Esophagus muscularis mucosa (tissue), 4 donors: ENCODE measurements at places on chromosomes 12 and 14. TPM values are rescaled to one million over a fixed set of nuclear protein-coding genes. Genes with fewer than 3 reads are reported as not detected.
A peak's percentile ranks its signal among the peaks of the same experiment; 100 is the strongest.

DNA sequence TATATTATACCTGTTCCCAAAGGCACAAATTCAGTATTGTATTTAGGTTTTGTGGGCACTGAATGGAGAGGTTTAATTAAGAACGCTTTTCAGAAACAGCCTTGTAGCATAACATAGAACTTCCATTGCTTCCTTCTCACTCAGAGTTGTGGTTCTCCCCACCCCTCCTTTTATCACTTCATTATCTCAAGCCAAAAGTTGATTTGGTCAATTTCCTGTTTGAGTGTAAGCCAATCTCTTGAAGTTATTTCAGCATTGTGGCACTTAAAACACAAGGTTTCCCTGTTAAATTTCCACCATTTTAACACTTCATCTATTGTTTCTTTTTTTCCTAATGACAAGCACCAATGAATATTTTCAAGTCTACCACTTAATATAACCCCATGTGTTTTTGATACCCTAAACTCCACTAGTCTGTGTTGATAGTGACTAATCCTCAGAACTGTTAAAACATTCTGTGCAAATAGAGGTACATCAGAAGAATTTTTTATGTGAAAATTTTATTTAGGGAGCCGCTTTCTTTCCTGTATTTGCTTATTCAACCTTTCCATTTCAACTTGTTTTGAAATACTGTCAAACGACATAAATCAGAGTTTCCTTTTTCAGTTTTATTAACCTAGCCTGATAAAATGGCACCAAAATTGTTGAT is 340.1 kb downstream of the BCAT1 start:
- no peak for DNase-seq
- H3K4me1 ChIP-seq: no peaks in the 10 kb centered on the region
- no peak overlapping the region for H3K4me3 ChIP-seq
- no peaks in the 10 kb centered on the region for H3K36me3 ChIP-seq

DNA sequence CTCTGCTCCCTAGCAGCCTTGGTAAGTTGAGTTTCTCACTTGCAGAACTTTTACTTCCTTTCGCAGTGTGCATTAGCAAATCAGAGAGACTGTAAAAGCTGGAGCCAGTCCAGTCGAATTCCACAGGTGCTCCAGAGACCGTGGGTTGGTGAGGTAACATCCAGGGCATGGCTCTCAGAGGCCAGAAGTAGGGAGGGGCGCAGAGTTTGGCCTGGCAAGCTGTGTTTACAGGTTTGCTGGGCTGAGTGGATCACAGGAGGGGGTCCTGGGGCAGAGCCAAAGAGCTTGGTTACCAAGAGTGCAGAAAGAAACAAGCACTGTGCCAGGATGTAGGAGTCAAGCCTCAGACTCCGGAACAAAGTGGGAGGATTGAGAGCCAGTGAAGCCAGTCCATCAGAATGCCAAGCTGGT is 10.2 kb upstream of the BHLHE41 start:
- DNase-seq: no peak
- peaks cover 11% of the 10 kb centered on the region for H3K4me1 ChIP-seq
- no peak overlapping the region for H3K4me3 ChIP-seq
- H3K36me3 ChIP-seq: no peaks in the 10 kb centered on the region
- no peak overlapping the region for H3K27ac ChIP-seq

GRCh38 chr14:94368956-94369355 is 19.4 kb downstream of the SERPINA1 start:
- H3K27me3 ChIP-seq: no peaks in the 10 kb centered on the region
- no peaks in the 10 kb centered on the region for H3K4me1 ChIP-seq
- no peak overlapping the region for H3K27ac ChIP-seq
- H3K4me3 ChIP-seq: no peak overlapping the region
- no peak for DNase-seq

DNA sequence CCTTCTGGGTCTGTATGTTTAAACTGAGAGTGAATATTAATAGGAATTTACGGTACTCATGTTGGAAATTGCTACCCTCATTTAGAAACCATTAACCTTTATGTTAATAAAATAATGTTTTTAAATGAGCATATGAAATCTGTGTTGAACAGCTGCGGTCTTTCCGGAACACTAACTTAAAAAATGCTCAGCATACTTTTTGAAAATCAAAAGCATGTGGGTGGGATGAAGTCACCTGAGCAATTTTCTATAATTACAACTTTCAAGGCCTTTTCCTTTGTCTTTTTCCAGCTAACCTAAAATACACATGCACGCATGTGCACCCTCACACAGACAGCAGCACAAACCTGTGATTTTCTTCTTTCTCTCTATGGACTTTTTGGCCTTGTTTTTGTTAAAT is 39.8 kb downstream of the BORCS5 start:
- H3K27ac ChIP-seq: no peak overlapping the region
- no peaks in the 10 kb centered on the region for H3K27me3 ChIP-seq
- H3K4me1 ChIP-seq: no peaks in the 10 kb centered on the region
- H3K36me3 ChIP-seq: no peaks in the 10 kb centered on the region
- no peak overlapping the region for H3K4me3 ChIP-seq

- peaks cover 3% of the 10 kb centered on the region for H3K36me3 ChIP-seq
- no peaks in the 10 kb centered on the region for H3K27me3 ChIP-seq
- no peak overlapping the region for H3K4me3 ChIP-seq
- no peak for DNase-seq
- H3K4me1 ChIP-seq: peaks cover 8% of the 10 kb centered on the region
- H3K27ac ChIP-seq: no peak overlapping the region
Observed at GRCh38 chr12:6062757-6063735, 61.4 kb downstream of the VWF start.

DNA sequence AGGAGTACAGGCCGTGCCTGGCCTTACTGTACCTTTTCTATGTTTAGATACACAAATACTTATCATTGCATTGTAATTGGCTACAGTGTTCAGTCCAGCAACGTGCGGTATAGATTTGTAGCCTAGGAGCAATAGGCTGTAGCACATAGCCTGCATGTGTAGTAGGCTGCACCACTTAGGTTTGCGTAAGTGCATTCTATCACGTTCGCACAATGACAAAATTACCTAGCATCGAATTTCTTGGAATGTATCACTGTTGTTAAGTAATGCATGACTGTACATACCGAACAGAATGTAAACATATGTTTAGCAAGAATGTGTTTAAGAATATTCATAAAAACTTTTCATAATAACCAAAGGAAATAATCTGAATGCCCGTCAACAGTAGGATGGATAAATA is 31.9 kb downstream of the VRTN start:
- DNase-seq: no peak
- H3K4me3 ChIP-seq: no peak overlapping the region
- H3K27me3 ChIP-seq: no peaks in the 10 kb centered on the region
- no peaks in the 10 kb centered on the region for H3K4me1 ChIP-seq
- no peak overlapping the region for H3K27ac ChIP-seq

- H3K4me1 ChIP-seq: peaks cover 13% of the 10 kb centered on the region
- H3K27me3 ChIP-seq: no peaks in the 10 kb centered on the region
Observed at GRCh38 chr14:50954811-50955372, 10.6 kb upstream of the PYGL start.

- H3K27ac ChIP-seq: no peak overlapping the region
- no peak overlapping the region for H3K4me3 ChIP-seq
- H3K4me1 ChIP-seq: peaks cover 20% of the 10 kb centered on the region
- DNase-seq: no peak
Observed at GRCh38 chr12:116959845-116960514, 49.2 kb downstream of the FBXW8 start.

DNA sequence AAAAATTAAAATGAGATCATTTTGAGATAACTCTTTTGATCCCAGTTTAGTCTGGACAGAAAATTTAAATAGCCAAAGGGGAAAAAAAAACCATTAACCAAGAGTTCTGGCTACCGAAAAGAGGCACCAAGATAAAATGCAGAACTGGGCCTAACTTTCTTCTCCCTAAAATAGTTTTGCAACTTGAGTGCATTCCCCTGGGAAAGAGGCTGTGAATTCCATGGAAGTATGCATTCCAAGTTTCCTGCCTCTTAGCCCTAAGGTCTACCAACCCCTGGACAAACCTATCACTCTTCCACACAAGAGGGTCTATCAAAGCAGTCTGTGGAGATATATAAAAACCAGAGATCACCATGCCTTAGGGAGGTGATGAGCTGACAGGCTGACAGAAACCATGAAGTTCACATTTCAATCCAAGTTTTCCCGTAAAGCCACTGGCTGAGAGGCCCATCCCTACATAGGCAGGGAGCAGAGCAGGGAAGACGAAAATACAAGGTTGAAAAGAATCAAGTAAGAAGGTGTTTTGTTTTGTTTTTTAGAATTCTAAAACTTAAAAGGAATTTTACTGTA is 33.8 kb downstream of the DCP1B start:
- H3K4me3 ChIP-seq: no peak overlapping the region
- peaks cover 78% of the 10 kb centered on the region for H3K4me1 ChIP-seq
- H3K27me3 ChIP-seq: no peaks in the 10 kb centered on the region
- H3K27ac ChIP-seq: peak overlapping the region; percentile 90
- H3K36me3 ChIP-seq: peaks cover 1% of the 10 kb centered on the region

- H3K4me1 ChIP-seq: no peaks in the 10 kb centered on the region
- peaks cover 4% of the 10 kb centered on the region for H3K36me3 ChIP-seq
- no peak for DNase-seq
- no peak overlapping the region for H3K4me3 ChIP-seq
Observed at GRCh38 chr12:32005496-32006125, 46.4 kb downstream of the RESF1 start.

DNA sequence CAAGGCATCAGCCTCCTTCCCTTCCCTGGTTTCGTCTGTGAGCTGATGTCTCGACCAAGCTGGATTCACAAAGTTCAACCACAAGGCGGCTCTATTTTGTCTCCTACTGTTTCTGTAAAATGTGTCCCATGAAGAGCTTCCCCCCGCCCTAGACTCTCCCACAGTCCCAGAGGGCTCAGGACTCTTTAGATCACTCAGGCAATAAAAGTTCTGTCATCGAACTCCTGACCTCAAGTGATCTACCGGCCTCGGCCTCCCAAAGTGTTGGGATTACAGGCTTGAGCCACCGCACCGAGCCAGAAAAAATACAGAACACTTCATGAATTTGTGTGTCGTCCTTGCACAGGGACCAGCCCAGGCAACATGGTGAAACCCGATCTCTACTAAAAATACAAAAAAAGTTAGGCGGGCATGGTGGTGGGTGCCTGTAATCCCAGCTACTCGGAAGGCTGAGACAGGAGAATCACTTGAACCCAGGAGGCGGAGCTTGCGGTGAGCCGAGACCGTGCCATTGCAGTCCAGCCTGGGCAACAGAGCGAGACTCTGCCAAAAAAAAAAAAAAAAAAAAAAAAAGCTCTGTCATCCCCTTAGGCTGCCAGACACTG is 149.4 kb downstream of the BCL11B start:
- peaks cover 42% of the 10 kb centered on the region for H3K27me3 ChIP-seq
- DNase-seq: peak; percentile 47
- no peak overlapping the region for H3K27ac ChIP-seq
- no peak overlapping the region for H3K4me3 ChIP-seq
- no peaks in the 10 kb centered on the region for H3K36me3 ChIP-seq

DNA sequence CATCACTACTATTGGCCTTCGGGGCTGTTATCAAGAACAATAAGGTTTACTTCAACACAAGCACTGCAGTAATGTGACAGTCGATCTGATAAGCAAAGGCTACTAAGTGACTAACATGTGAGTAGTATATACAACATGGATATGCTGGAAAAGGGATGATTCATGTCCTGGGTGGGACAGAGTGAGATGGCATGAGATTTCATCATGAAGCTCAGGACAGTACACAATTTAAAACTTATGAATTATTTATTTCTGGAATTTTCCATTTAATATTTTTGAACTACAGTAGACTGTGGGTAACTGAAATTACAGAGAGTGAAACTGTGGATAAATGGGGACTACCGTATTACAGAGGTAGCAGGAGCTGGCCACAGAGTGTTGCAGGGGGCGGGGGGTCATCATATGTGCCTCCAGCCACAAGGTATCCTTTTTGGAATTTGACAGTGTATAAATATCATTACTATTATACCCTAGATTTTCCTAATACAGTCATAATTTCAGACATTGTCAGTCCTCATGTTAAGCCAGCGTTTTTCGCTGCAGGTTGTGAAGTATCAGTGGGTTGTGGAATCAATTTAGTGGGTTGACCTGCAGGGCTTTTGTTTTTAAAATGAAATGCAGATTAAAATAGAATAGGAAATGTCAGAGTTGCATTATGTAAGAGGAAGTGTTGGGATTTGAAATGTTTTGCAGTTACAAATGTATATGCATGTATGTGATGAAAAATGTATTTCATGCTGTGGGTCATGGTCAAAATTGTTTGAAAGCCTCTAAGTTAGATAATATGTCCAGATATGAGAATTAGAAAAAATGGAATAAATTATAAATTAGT is 148.0 kb upstream of the NUDT4 start:
- no peaks in the 10 kb centered on the region for H3K27me3 ChIP-seq
- H3K4me3 ChIP-seq: no peak overlapping the region
- H3K4me1 ChIP-seq: no peaks in the 10 kb centered on the region
- H3K27ac ChIP-seq: no peak overlapping the region
- DNase-seq: no peak

DNA sequence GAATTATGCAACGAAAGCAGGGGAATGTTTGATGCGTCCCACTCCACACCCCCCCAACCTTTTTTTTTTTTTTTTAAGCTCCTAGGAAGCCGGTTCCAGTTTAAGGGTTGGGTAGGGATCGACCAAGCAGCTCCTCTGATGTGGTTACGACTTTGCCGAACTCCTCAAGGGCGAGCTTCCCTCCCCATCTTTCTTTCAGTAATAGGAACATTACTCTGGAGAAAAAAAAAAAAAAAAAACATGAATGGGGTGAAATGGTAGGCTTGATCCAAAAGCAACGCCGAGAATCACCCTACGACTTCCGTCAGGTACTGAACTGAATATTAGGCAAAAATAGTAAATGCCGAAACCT is 9.6 kb downstream of the BMP4 start:
- peaks cover 16% of the 10 kb centered on the region for H3K4me1 ChIP-seq
- no peak for DNase-seq
- no peaks in the 10 kb centered on the region for H3K36me3 ChIP-seq
- H3K27me3 ChIP-seq: peaks cover 79% of the 10 kb centered on the region
- peak overlapping the region; percentile 38 for H3K4me3 ChIP-seq

DNA sequence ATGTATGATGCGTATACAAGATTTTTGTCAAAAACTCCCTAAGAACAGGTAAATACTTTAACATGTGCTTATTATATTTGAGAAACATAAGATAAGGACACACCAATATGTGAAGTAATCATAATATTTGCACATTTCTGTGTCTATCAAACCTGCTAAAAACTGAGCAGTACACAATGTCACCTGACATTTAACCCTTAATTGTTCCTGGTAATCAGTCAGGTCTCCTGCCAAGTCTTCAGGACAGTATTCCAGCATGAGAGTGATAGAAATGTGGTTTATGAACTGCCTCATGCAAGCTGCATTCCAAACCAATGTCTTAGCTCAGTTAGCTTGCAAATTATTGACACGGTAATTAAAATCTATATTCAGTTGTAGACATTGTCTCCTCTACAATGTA is 4.2 kb downstream of the SOX5 start:
- H3K4me1 ChIP-seq: peaks cover 16% of the 10 kb centered on the region
- peaks cover 9% of the 10 kb centered on the region for H3K27me3 ChIP-seq
- H3K27ac ChIP-seq: no peak overlapping the region
- H3K4me3 ChIP-seq: no peak overlapping the region
- H3K36me3 ChIP-seq: no peaks in the 10 kb centered on the region
- no peak for DNase-seq

The PPP1R13B gene
- total RNA-seq: 24.9 TPM

The RNF41 gene
- total RNA-seq: 104 TPM

The TOMM20L gene
- not detected for total RNA-seq

The POLE gene
- 32.4 TPM for total RNA-seq

The CD9 gene
- 389 TPM for total RNA-seq

The ZC3H14 gene
- total RNA-seq: 48.6 TPM

The CLECL1 gene
- not detected for total RNA-seq

The STON2 gene
- total RNA-seq: 8.7 TPM

The OTX2 gene
- not detected for total RNA-seq

The SNRNP35 gene
- total RNA-seq: 12.1 TPM

The DCN gene
- total RNA-seq: 2,089 TPM

The LBHD2 gene
- not detected for total RNA-seq

The RND1 gene
- not detected for total RNA-seq

The NEUROD4 gene
- not detected for total RNA-seq

The DCD gene
- total RNA-seq: not detected
